ENCODE measurements at places on chromosomes 4 and X.

DNA sequence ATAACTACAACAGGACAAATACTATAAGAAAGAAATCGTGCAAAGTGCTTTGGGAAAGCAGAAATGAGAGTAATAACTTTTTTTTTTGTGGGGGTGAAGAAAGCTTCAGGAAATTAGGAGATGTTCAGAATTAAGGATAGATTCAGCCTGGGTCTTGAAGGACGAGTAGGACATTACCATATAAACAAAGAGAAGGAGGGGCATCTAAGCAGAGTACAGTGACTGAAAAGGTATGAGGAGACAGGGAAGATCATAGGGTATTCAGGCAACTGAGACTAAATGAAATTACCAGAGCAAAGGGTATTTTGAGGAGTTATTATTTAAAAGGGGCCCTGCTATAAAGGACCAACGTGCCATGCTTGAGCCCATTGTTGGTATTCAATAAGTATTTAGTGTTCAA lies 3.1 kb upstream of the STAP1 start:
- no peak for DNase-seq

GRCh38 chr4:13302876-13303275 lies 181.3 kb downstream of the RAB28 start:
- DNase-seq = no peak

- peak; percentile 63 for DNase-seq
Measured at GRCh38 chr4:157014621-157015591, 43.3 kb upstream of the PDGFC start.

DNA sequence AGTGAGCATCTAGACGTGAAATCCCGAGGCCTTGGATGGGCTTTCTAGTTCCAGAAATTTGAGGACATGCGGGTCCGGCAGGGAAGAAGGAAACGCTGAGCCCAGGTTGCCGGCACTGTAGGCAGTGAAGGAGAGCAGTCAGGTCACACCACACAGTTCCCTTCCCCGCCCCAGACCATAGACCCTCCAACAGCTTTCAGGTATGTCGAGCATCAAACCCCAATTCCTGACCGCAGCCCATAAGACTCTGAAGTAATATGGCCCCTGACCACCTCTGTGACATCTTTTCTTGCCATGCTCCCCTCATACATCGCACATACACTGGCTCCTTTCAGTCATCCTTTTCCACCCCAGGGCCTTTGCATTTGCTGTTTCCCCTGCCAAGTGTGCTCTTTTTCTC lies 23.0 kb downstream of the RTL5 start:
- no peak for DNase-seq

GRCh38 chr4:88821522-88821921 lies 123.9 kb upstream of the NAP1L5 start:
- DNase-seq = no peak
